ENCODE measurements at places on chromosomes 6 and 20.

DNA sequence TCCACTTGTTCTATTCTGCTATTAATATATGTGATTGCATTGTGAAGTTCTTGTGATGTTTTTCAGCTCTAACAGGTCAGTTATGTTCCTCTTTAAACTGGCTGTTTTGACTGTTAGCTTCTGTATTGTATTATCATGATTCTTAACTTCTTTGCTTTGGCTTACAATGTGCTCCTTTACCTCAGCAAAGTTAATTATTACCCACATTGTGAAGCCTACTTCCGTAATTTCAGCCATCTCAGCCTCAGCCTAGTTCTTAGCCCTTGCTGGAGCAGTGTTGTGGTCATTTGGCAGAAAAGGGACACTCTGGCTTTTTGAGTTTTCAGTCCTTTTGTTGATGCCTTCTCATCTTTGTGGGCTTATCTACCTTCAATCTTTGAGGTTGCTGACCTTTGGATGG lies 440.2 kb downstream of the TBC1D32 start:
- DNase-seq: no peak

GRCh38 chr20:45670139-45670538 lies at the start of gene WFDC11:
WFDC11 (minus strand) TSS chr20:45670239; CDS start chr20:45650600, 19,639 bp downstream.
- no peak for DNase-seq

DNA sequence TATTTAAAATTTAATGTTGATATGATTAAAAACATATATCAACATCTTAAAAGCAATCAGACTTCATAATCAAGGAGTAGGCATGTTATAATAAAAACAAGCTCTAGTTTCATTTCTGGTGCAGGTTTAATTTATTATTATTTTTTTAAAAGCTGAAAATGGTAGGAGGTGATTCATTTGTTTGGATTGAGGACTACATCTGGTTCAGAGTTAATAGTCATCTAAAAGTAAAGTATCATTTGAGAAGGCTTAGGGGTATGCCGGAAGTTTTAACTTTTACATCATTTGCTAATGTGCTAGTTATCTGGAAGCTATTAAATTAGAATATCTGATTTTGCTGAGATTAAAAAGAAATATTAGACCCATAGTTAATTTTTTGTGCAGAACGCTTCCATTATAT lies 169.5 kb upstream of the LAMA2 start:
- DNase-seq: no peak

DNA sequence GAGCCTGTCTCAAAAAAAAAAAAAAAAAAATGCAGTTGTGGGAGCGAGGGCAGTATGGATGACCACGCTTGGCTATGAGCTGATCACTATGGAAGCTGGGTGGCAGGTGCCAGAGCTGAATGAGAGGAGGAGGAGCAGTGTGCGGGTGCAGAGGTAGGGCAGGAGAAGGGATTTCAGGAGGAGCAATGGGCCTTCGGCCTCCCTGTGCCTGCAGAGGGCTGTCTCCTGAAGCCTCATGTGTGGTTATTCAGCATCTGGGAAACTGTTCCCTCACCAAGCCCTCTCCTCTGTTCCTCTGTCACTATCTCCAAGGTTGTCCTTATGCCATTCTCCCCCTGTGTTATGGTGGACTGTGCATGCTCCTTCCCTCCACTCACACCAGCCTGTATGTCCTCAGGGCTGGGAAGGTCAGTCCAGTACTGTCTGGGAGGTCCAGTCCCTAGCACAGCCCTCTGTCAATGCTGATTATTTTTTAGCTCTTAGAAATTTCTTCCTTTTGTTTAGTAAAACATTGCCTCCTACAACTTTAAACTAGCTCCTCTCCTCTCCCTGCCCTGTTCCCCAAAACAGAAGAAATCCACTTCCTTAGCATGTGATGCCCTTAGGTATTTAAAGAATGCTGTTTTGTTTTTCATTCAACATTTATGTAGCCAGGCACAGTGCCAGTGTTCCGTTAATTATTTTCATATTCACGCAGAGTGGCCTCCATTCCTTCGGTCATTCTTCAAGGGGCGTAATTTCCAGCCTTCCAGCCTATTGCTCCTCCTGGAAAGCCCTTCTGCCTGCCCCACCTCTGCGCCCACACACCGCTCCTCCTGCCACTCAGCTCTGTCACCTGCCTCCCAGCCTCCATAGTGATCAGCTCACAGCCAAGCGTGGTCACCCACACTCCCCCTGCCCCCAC lies 48.9 kb downstream of the CNBD2 start:
- DNase-seq: no peak

- no peak for DNase-seq
Observed at GRCh38 chr20:34389206-34389953, 26.3 kb downstream of the ITCH start.

DNA sequence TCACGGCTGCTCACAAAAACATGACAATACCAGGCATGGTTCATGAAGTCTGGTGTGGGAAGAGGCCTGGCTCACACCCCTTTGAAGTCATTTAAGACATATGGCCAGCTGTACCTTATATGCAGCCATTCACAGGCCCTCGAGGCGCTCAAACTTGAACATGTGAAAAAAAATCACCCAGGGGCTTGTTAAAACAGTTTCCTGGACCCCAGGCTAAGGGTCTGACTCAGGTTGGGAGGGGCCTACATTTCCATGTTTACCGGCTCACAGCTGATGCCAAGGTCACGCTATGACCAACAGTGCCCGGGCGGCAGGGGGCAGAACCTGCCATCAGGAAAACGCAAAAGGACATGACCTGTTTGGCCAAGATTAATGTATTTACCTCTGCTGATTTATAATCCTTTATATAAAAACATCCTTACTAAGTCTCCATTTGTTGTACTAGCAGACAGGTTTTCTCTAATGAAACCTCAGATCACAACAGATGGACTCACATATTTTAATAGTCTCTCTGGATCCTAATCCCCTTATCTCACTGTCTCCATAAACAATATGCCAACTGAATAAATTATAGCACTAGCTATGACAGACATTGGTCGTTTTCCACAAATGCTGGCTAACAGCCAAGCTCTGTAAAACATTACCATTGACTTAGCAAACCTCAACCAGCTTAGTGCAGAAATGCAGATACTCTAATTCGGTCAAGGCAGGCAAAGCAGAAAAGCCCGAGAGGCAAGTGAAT lies 19.9 kb downstream of the EZR start:
- DNase-seq: no peak

GRCh38 chr6:24089736-24090135 lies 36.3 kb upstream of the NRSN1 start:
- DNase-seq: no peak

GRCh38 chr6:43758617-43759050 lies 11.4 kb upstream of the VEGFA start:
- DNase-seq: no peak

- DNase-seq: no peak
Observed at GRCh38 chr20:50042370-50043313, 59.9 kb downstream of the SNAI1 start.

GRCh38 chr6:104525677-104526322 lies 333.9 kb downstream of the HACE1 start:
- DNase-seq: peak; percentile 88

DNA sequence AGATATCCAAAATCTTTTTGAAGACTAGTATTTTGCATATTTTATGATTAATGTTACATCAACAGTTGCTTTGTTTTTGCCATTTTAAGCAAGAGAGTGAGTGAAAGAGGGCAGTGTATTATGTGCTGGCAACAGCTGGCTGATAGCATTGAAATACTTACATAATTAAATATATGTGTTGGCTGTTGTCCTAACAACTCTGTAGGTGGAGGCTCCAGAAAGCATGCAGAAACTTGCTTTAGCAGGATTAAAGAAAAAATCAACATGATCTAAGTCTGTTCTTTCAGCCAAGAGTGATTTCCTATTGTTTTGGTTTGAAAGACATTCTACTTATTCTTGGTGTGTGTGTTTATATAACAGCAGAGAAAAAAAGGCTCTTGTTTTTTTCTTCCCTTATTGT lies 127.5 kb downstream of the CDKAL1 start:
- no peak for DNase-seq

DNA sequence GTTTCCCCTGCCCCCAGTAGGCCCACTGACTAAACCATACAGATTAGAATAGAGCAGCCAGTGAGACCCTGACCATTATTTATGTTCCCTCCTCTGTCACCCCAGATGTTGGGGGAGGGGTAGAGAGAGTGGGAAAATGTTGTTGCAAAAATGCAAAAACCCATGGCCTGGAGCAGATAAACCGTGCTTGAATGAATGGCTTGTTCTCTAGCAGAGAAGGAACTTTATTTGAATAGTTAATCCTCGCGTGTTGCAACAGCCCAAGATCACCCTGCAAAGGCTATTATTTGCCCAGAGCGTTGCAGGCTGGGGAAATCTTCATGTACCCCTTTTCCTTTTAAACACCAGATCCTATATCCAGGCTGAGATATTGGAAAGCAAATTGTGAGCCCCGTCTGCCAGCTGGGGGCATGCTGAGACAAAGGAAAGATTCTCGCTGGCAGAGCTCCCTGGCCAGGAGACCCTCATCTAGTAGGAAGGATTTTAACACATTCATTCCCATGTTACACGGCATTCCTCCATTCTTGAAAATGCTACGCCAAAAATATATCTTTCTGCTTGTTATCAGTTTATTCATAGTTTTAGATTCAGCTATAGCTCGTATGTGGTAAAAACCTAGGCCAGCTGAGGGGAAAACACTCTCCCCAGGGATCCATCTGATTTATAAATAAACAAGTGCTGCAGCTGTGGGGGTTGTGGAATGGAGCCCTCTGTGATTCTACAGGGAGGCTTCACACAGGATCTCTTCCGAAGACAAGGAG lies 53.0 kb downstream of the LINC00237 start:
- DNase-seq: no peak

- DNase-seq: no peak
Observed at GRCh38 chr6:6243846-6244245, 76.6 kb downstream of the F13A1 start.

- DNase-seq: no peak
Observed at GRCh38 chr6:155378276-155378675, 64.0 kb upstream of the TFB1M start.

GRCh38 chr6:159602431-159603041 lies 90.5 kb downstream of the SOD2 start:
- no peak for DNase-seq

- DNase-seq: no peak
Observed at GRCh38 chr6:155341130-155341828, 27.0 kb upstream of the TFB1M start.

GRCh38 chr6:14665827-14666724 lies 548.5 kb downstream of the CD83 start:
- DNase-seq: no peak

- DNase-seq: no peak
Observed at GRCh38 chr6:18501663-18502013, 114.5 kb downstream of the RNF144B start.

DNA sequence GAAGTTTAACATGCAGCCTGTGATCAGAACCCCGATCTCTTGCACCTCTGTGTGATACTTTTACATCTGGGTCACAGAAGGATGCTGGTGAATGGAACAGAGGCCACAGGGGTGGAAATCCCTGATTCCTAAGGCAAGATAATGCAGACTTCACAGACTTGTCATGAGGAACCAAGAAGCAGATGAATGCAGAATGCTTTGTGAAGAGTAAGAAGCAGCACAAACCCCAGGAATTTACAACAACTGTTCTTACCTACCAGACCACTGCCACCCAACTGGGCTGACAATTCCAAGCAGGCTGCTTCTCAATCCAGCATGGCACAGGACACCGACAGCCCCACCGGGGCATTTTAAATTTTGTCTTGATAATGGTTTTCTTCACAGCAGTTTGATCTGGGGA lies 113.2 kb upstream of the CD93 start:
- no peak for DNase-seq

- peak; percentile 44 for DNase-seq
Observed at GRCh38 chr20:24990810-24991252, 1.7 kb downstream of the APMAP start.

- DNase-seq: no peak
Observed at GRCh38 chr20:22288957-22289356, 295.4 kb downstream of the FOXA2 start.

DNA sequence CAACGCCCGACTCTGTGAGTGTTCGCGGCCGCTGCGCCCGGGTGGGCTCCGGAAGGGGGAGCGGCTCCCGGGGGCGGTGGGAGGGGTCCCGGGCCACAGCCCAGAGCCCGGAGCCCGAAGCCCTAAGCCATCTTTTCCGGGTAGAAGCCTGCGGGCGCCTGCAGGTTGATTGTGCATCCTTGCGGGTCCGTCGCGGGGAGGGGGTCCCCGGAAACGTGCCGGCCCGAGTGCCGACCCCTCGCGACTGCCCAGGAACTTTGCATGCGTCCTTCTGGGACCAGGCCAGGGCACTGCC lies 413 bp downstream of the PTPRA start:
- DNase-seq: no peak

DNA sequence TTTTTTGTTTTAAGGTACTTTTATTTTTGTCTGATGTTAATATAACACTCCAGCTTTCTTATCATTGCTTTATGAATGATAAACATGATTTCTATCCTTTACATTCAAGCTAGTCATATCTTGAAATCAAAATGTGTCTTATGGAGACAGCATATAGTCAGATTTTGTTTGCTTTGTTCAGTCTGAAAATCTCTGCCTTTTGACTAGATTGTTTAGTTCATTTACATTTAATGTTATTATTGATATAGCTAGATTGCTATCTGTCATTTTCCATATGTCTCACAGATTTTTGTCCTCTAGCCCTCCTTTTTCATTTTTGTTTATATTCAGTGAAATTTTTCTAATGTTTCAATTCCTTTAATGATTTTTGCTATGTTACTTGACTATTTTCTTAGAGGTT lies 332.8 kb downstream of the SMOC2 start:
- DNase-seq: no peak

DNA sequence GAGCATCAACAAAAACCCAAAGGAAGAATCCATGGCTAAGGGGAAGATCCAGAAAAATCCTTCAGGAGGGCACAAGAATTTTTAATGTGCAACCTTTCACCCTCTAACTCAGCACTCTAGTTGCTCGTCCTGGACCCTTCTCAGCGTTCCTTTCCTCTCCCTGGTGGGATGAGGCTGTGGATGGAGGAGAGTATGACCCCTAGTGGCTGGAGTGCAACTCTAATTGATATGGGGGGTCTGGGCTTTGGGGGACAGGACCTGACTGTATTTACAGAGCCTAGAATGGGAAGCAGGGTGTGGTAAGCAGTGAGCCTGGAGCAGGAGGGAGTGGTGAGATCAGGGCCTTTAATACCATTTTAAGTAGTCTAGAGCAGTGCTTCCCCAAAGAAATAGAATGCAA lies 83.9 kb upstream of the CEP85L start:
- no peak for DNase-seq

DNA sequence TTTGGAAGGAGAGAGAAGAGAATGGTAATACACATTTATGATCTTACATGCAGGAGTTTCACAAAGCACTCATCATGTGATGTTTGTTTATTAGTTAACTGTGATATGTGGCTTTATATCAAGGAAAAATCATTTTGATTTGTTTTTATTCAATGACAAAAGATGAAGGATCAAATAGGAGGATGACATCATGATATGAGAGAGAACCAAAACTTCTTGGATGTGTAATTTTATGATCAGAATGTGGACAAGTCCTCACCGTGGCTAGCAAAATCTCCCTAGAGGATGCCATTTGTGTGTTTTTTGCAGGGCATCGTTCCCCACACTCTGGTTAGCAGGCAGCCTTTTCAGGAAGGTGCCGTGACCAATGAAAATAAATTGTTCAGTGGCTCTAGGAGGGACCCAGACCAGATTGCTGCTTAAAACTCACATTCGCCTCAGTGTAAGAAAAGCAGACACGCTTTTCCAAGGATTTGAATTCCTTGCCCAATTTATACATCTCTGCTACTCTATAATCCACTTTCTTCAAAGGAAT lies 552.7 kb downstream of the NKAIN2 start:
- DNase-seq: no peak

GRCh38 chr6:87772597-87773530 lies 70.8 kb upstream of the AKIRIN2 start:
- no peak for DNase-seq

- DNase-seq: no peak
Observed at GRCh38 chr6:94443701-94444100, 1024.3 kb upstream of the EPHA7 start.
